ENCODE measurements at places on chromosomes 2 and 18. TPM values are rescaled to one million over a fixed set of nuclear protein-coding genes. Genes with fewer than 3 reads are reported as not detected.

- H3K27ac ChIP-seq = no peak overlapping the region
- no peaks in the 10 kb centered on the region for H3K27me3 ChIP-seq
- DNase-seq = no peak
- H3K4me3 ChIP-seq = no peak overlapping the region
- peaks cover 7% of the 10 kb centered on the region for H3K4me1 ChIP-seq
Measured at GRCh38 chr2:70113359-70114070, 26.2 kb downstream of the PCBP1 start.

- no peak overlapping the region for H3K27ac ChIP-seq
- no peak overlapping the region for H3K4me3 ChIP-seq
- no peak for DNase-seq
- H3K27me3 ChIP-seq = no peaks in the 10 kb centered on the region
- H3K4me1 ChIP-seq = no peaks in the 10 kb centered on the region
Measured at GRCh38 chr2:227436436-227437174, 35.4 kb upstream of the AGFG1 start.

- H3K27ac ChIP-seq = peak overlapping the region; percentile 36
- peaks cover 12% of the 10 kb centered on the region for H3K4me1 ChIP-seq
- DNase-seq = peak; percentile 78
- H3K36me3 ChIP-seq = peaks cover 43% of the 10 kb centered on the region
- H3K27me3 ChIP-seq = no peaks in the 10 kb centered on the region
Measured at GRCh38 chr2:215401896-215402379, 33.9 kb downstream of the FN1 start.

GRCh38 chr2:74097574-74097973 is 50.1 kb downstream of the BOLA3 start:
- H3K4me3 ChIP-seq = no peak overlapping the region
- H3K4me1 ChIP-seq = no peaks in the 10 kb centered on the region
- H3K27ac ChIP-seq = no peak overlapping the region
- DNase-seq = no peak
- peaks cover 12% of the 10 kb centered on the region for H3K36me3 ChIP-seq

GRCh38 chr18:66344227-66344626 is 259.7 kb downstream of the CDH19 start:
- H3K4me3 ChIP-seq = no peak overlapping the region
- no peaks in the 10 kb centered on the region for H3K4me1 ChIP-seq
- H3K36me3 ChIP-seq = no peaks in the 10 kb centered on the region

- DNase-seq = no peak
- H3K27me3 ChIP-seq = no peaks in the 10 kb centered on the region
- no peak overlapping the region for H3K27ac ChIP-seq
Measured at GRCh38 chr2:224083638-224084037, 44.6 kb upstream of the SERPINE2 start.

The NAT8 gene
- not detected for total RNA-seq

Measured in PC-3 (cell line).